ENCODE measurements at places on chromosomes 5 and 9. TPM values are rescaled to one million over a fixed set of nuclear protein-coding genes. Genes with fewer than 3 reads are reported as not detected.

Gene SPATA9
- 0.83 TPM for total RNA-seq

Gene CDH10
- 0.18 TPM for total RNA-seq

Gene NUP188
- total RNA-seq, result 59.1 TPM

Gene ANXA2R
- total RNA-seq, result 1.3 TPM

Gene TENT4A
- 5.9 TPM for total RNA-seq

Gene NIPSNAP3A
- total RNA-seq, result 40.0 TPM

Gene PCDHGA7
- 3.3 TPM for total RNA-seq

Gene ZFP37
- 4.4 TPM for total RNA-seq

Gene MEF2C
- total RNA-seq, result 6.8 TPM

DNA sequence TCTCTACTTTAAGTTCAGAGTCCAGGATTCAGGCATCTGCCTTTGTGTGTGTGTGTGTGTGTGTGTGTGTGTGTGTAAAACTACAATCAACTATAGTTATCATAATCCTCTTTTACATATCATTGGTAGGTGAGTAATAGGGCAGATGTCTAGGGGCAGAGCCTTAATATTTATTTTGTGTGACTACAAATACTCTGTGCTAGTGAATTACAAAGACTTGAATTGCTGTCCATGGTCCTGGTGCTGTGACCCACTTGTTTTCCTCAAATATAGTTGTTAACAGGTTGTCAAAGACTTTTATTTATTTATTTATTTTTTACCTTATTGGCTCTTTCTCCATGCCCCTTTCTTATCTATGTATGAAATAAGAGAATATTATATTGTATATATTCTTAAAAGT, 196.8 kb downstream of the ANXA1 start:
- H3K4me1 ChIP-seq, result no peaks in the 10 kb centered on the region
- no peaks in the 10 kb centered on the region for H3K36me3 ChIP-seq
- no peak overlapping the region for H3K4me3 ChIP-seq
- DNase-seq, result no peak

DNA sequence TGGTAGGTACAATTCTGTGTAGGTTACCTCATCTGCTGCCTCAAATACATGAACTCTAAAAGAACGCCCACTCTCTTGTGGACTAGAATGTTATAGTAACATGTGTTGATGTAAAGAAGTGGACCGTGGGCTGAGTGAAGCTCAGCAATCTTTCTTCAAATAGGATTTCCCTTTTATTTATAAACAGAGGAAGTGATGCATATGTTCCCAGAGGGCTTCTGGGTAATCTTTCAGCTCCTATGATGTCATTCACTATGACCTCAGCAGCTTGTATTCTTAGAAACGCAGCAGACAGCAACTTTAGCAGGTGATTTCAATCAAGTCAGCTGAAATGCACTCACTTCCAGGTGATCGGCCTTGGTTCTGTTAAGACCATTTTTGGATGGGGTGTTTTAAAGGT, 14.4 kb downstream of the F2RL2 start:
- no peaks in the 10 kb centered on the region for H3K27me3 ChIP-seq
- peak; percentile 96 for DNase-seq
- no peak overlapping the region for H3K4me3 ChIP-seq
- H3K36me3 ChIP-seq, result no peaks in the 10 kb centered on the region

- H3K36me3 ChIP-seq, result no peaks in the 10 kb centered on the region
- H3K27me3 ChIP-seq, result no peaks in the 10 kb centered on the region
Measured at GRCh38 chr5:173456751-173457171, 128.5 kb upstream of the STC2 start.

GRCh38 chr5:80141147-80141671, 106.1 kb downstream of the THBS4 start:
- no peaks in the 10 kb centered on the region for H3K4me1 ChIP-seq
- H3K4me3 ChIP-seq, result no peak overlapping the region
- DNase-seq, result peak; percentile 15
- H3K27ac ChIP-seq, result no peak overlapping the region

GRCh38 chr9:130172161-130172857, at the start of gene NCS1:
Gene NCS1 (plus strand): TSS chr9:130172404. CDS start chr9:130172664, 260 bp downstream.
- peaks cover 10% of the 10 kb centered on the region for H3K4me1 ChIP-seq
- H3K27me3 ChIP-seq, result no peaks in the 10 kb centered on the region
- H3K36me3 ChIP-seq, result peaks cover 6% of the 10 kb centered on the region
- DNase-seq, result peak; percentile 61

DNA sequence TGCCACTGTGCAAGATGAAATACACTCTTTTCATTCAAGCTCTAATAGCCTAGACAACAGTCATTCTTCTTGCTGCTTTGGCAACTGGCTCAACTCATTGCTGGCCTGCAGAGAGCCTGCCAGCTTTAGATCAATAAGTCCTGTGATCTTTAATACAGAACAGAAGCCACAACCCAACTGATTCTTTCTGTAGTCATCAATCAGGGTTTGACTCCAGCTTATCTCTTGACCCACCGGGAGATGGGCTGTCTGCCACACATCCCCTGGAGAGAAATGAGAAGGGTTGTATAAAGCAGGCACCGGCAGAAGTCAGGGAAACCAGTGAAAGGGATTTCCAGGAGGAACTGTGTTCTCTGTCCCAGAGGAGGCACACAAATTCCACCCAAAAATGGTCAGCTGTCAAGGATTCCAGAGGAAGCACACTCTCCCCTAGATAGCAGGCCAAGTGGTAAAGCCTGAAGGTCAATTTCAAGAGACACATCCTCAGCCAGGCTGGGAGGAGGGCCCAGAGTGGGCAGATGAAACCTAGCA, 24.5 kb downstream of the LHFPL2 start:
- H3K36me3 ChIP-seq, result peaks cover 42% of the 10 kb centered on the region
- H3K27me3 ChIP-seq, result no peaks in the 10 kb centered on the region
- no peak overlapping the region for H3K4me3 ChIP-seq
- H3K27ac ChIP-seq, result no peak overlapping the region
- peaks cover 17% of the 10 kb centered on the region for H3K4me1 ChIP-seq
- DNase-seq, result no peak

- no peak for DNase-seq
- no peaks in the 10 kb centered on the region for H3K4me1 ChIP-seq
- no peaks in the 10 kb centered on the region for H3K27me3 ChIP-seq
- H3K36me3 ChIP-seq, result no peaks in the 10 kb centered on the region
- no peak overlapping the region for H3K27ac ChIP-seq
Measured at GRCh38 chr5:104375345-104375744, 812.8 kb upstream of the NUDT12 start.

DNA sequence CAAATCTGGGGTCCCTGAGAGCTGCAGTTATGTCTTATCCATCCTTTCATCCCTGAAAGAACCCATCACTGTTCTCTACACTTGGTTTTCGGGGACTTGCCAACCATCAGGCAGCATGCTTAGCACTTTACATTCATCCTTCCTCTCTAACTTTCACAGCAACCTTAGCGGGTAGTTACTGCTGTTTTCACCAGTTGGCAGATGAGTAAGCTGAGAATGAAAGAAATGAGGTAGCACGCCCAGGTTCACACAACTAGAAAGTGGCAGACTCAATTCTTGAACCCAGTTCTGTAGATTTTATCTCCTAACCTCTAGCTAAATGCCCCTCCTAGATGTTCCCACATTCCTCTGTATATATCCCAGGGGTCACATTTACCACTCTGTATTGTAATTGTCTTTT, 342.0 kb upstream of the WWC1 start:
- H3K27ac ChIP-seq, result no peak overlapping the region
- no peaks in the 10 kb centered on the region for H3K27me3 ChIP-seq
- DNase-seq, result no peak
- no peak overlapping the region for H3K4me3 ChIP-seq
- H3K4me1 ChIP-seq, result peaks cover 10% of the 10 kb centered on the region

GRCh38 chr5:66680221-66680620, 84.0 kb downstream of the MAST4 start:
- H3K27ac ChIP-seq, result no peak overlapping the region
- no peak for DNase-seq
- H3K36me3 ChIP-seq, result no peaks in the 10 kb centered on the region
- no peak overlapping the region for H3K4me3 ChIP-seq

DNA sequence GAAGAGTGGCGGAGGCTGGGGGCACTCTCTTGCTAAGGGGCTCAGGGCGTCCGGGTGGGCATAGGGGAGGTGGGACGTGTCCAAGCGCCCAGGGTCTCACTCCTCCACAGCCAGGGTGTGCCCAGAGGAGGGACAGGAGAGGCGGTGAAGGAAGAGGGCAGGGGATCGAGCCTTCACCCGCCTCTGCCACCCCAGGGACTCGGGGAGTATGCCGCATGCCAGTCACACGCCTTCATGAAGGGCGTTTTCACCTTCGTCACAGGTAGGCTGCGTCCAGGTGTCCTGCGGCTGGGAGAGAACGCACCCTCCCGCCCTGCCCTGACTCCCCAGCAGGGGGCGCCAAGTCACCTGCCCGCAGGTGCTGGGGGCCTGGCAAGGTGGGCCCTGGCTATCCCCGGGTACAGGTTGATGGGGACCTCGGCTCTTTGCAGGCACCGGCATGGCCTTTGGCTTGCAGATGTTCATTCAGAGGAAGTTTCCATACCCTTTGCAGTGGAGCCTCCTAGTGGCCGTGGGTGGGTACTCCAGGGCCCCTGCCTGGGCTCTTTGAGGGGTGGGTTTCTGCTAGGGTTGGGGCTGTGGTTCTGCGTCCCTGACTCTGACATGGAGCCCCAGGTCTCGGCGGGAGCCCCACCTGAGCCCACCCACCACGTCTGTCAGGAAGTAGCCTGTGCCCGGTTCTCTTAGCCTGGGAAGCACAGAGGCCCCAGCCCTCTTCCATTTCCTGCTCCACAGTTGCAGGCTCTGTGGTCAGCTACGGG, 552 bp downstream of the TMEM141 start:
- peaks cover 8% of the 10 kb centered on the region for H3K36me3 ChIP-seq
- peak overlapping the region; percentile 68 for H3K4me3 ChIP-seq
- H3K27ac ChIP-seq, result peak overlapping the region; percentile 79
- H3K4me1 ChIP-seq, result peaks cover 5% of the 10 kb centered on the region

DNA sequence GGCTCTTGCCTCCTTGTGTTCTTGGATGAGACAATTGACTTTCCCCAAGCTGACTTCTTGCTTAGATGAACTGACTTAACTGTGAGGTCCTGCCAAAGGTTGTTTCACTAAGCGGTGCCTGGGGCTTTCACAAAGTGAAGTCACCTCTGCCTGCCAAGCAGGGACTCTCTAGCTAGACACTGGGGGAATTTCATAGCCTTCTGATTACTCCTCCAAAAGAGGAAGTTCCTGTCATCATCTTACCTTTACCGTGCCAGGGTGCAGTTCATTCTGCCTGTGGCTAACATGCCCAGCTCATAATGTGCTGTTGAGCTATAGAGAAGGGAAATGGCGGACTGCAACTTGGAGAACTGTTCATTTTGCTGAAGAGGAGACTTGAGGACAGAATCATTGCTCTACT, 472.0 kb upstream of the WWC1 start:
- no peak for DNase-seq
- H3K27ac ChIP-seq, result no peak overlapping the region
- no peak overlapping the region for H3K4me3 ChIP-seq
- H3K36me3 ChIP-seq, result no peaks in the 10 kb centered on the region
- H3K27me3 ChIP-seq, result peaks cover 33% of the 10 kb centered on the region
- H3K4me1 ChIP-seq, result no peaks in the 10 kb centered on the region

DNA sequence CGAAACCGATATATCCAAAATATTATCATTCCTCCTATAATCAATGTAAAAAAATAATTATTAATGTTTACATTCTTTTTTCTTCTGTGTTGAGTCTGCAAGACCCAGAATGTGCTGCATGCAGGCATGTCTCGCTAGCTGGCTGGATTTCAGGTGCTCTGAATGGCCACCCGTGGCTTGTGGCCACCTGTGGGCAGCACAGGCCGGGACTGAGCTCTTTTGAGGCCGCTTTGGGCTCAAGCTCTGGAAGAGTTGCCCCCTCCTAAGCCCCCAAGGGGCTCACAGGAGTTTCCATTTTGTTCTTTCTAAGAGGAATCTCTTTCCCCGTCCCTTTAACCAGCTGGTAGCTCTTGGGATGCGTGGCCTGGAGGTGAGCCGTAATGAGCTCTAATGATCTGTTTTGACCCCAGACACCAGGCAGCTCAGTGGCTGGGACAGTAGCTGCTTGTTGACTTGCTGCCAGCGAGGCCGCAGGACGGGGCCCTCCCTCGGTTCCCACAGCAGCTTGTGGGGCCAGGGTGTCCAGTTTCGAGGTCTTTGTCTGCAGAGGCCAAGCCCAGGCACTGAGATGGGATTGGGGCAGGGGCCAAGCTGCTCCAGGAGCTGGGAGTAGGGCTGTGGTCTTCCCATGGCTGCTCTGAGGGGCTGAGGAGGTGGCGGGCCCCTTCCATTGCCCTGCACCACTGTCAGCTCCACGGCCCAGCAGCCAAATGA, 20.8 kb downstream of the ASS1 start:
- H3K36me3 ChIP-seq, result no peaks in the 10 kb centered on the region
- H3K4me3 ChIP-seq, result no peak overlapping the region
- no peak overlapping the region for H3K27ac ChIP-seq
- H3K27me3 ChIP-seq, result peaks cover 25% of the 10 kb centered on the region
- H3K4me1 ChIP-seq, result no peaks in the 10 kb centered on the region

- H3K4me3 ChIP-seq, result no peak overlapping the region
- no peaks in the 10 kb centered on the region for H3K27me3 ChIP-seq
- no peak for DNase-seq
Measured at GRCh38 chr5:118557251-118557661, 431.1 kb downstream of the DTWD2 start.

- no peaks in the 10 kb centered on the region for H3K36me3 ChIP-seq
- H3K4me1 ChIP-seq, result no peaks in the 10 kb centered on the region
- DNase-seq, result no peak
Measured at GRCh38 chr9:126564716-126565115, 49.0 kb upstream of the LMX1B start.

DNA sequence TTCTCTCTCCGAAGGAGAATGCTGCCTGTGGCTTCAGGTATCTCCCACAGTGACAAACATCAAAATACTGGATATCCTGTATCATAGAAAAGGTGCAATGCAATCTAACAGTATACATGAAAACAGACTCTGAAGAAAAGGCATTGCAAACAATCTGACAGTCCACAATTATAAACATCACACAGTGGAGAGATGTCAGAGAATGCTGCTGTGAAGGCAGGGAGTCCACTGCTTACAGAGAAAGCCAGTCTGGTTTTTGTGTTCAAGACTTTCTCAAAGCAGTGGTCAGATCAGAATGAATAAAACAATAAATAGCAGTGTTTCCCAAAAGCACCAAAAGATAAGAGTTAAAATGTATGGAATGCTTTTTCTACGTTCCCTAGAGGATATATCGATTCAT, 28.7 kb downstream of the TTC23L start:
- no peaks in the 10 kb centered on the region for H3K36me3 ChIP-seq
- DNase-seq, result no peak
- no peaks in the 10 kb centered on the region for H3K4me1 ChIP-seq
- H3K27ac ChIP-seq, result no peak overlapping the region

DNA sequence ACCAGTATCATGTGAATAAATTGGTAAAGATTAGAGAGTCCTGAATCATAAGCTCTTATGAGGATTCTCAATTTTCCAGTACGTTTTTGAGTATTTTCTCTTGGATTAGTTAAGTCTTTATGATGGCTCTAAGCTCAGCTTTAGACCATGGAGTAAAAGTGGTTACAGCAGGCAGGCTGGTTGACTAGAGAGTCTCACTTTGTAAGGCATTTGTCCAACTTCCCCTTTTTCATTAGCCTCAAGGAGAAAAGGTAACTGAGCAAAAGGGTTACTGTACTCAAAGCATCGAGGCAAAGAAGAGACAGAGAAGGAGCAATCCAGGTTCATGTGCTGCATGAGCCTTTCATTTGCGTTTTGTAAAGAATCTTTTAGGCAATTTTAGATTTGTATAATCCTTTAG, 8.5 kb downstream of the NOP16 start:
- H3K27me3 ChIP-seq, result no peaks in the 10 kb centered on the region
- no peak for DNase-seq
- H3K4me3 ChIP-seq, result no peak overlapping the region
- no peaks in the 10 kb centered on the region for H3K4me1 ChIP-seq
- peaks cover 32% of the 10 kb centered on the region for H3K36me3 ChIP-seq
- H3K27ac ChIP-seq, result no peak overlapping the region
